ENCODE measurements at places on chromosomes 11 and 22.

GRCh38 chr22:29806196-29806595 is 31.9 kb downstream of the ASCC2 start:
- no peak for DNase-seq

GRCh38 chr11:69114362-69114761 is 41.4 kb upstream of the SMIM38 start:
- no peak for DNase-seq

DNA sequence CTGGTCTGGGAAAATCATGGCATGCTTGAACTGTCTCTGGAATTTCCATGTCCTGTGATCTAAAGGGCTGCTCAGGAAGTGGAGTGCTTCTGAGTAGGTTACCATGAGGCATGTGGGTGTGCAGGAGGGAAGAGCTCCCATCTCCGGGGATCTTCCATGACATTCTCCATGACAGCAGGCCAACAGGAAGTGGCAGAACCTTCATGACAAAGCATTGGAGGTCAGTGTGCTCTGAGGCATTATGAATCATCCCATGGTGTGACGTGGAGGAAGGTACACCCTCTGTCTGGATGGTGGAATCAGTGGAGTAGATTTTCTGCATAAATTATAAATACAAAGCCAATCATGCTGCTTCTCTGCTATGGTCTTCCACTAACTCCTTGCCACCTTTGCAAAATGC is 139.6 kb upstream of the E2F8 start:
- DNase-seq = no peak

GRCh38 chr22:29148036-29148435 is 57.7 kb upstream of the EMID1 start:
- DNase-seq = no peak

- DNase-seq = no peak
Measured at GRCh38 chr11:2108675-2109491, 30.3 kb downstream of the IGF2 start.

DNA sequence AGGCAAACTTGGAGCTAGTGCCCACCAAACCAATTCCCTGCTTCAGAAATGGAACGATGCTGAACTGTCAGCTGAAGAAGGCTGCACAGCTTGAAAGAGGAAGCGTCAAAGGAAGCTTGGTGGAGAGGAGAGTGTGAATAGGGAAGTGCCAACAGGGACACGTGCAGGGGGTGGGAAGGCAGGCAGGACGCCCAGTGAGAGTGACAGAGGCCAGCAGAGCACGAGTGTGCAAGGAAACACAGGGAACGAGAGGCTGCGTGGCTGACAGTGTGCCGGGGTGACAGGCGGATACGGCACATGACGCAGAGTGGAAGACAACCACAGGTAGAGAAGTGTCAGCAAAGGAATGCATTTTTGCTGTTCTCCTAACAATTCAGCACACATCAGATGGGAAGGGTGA is 196.4 kb downstream of the LARGE1 start:
- no peak for DNase-seq

All from CD4-positive, alpha-beta T cell treated with Interleukin-17A for 4 hours (primary cell).